ENCODE measurements at places on chromosomes 2 and 18.

GRCh38 chr2:161842736-161843433 lies 218.7 kb downstream of the SLC4A10 start:
- peak; percentile 5 for DNase-seq

- no peak for DNase-seq
Observed at GRCh38 chr2:136322428-136322827, 204.5 kb upstream of the CXCR4 start.

DNA sequence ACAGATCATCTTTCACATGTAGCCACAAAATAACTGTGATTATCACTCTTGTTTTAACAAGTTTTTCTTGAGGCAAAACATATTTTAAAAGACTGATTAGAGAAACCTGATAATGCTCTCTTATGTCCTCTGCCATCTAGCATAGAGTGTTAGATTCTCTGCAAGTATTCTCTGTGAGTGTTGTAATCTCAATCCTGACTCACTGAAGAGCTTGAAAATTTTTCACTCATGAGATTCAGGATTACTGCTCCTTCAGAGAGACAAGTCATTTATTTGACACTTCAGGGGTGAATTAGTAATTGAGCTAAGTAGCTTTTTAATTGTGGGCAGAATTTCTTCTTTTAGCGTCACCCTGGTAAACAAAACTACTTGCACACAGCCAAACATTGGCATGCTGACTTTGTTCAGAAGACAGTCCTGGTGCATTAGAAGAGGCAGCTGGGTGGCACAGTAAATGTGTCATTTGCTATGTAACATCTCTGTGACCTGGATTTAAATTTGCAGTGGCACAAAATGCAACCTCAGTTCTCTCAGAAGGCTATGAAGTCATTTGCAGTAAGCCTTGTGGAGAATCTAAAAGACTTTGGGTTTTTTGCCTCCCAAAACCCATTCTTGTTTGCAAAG lies 172.9 kb downstream of the LRP1B start:
- peak; percentile 27 for DNase-seq

DNA sequence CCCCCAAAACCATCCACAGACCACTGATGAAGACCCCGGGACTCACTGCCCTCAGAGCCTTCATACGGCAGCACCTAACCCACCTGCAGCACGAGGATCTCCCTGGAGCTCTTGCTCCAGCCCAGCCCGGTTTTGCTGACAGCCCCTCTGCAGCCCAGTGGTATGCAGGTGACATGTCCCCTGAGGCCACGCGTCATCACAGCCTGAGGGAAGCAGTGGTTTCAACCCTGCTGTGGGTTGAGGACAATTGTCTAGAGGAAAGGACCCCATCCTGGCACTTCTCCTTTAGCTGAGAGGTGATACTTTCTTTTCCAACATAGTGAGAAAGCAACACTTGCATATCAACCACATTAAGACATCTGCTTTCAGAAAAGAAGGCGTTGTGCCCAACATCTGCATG lies 134.0 kb downstream of the SEPTIN10 start:
- DNase-seq, result no peak

DNA sequence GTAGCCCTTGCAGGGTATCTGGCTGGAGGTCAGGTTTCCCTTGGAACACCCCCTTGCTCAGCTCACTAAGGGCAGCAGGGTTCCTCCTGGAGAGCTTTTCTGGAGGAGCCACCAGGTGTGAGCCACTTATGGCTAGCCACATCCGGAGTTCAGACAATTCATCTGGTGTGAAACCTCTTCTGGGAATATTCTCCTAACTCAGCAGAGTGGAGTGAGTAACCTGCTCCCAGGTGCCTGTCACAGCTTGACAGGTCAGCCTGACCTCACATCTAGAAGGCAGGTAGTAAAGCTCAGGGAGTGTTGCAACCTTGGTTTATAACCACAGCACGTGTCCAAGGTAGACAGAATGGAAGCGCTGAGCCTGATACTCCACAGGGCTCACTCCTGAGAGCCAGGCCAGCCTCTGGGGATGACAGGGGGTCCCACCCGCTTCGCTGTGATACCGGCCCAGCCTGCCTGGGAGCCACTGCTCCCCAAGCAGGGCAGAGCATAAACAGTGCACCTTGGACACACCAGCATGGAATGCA lies 62.6 kb upstream of the TGFA start:
- DNase-seq, result no peak

GRCh38 chr2:145041706-145042105 lies 521.8 kb upstream of the ZEB2 start:
- no peak for DNase-seq

- DNase-seq, result no peak
Observed at GRCh38 chr2:190811811-190812210, 68.8 kb upstream of the GLS start.

DNA sequence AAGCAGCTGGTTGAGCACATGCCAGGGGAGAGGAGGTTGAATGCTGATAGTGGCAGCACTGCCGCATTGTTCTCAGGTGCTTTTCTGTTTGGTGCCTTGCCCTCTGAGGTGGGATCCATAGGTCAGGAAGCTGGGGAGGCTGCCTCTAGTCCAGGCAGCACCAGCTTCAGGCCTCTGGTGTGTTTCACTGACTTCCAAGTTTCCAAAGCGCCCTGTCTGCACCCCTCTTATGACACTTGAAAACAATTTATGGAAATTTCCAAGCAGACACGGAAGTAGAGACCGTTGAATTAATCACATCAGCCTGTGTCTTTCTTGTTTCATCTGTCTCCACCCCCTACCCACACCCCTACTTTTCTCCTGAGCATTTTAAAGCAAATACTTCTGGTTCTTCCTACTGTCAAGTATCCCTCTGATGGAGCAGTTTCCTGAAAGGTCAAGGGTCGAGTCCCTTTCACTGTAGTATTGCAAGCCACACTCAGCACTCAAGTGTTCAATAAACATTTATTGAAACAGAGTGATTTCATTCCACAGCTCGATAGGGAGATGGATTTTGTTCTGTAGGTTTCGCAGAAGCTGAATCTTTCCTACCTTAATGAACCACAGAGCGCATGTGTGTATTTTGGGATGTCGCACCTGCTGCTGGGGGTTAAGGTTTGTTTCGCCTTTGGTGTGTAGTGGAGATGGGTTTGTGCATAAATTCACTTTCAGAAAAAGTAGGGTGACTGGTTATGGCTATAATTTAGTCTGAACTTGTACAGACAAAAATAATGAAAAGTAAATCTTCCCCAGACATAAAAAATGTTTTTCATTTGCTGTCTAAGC lies 21.4 kb downstream of the DGKD start:
- DNase-seq, result no peak

DNA sequence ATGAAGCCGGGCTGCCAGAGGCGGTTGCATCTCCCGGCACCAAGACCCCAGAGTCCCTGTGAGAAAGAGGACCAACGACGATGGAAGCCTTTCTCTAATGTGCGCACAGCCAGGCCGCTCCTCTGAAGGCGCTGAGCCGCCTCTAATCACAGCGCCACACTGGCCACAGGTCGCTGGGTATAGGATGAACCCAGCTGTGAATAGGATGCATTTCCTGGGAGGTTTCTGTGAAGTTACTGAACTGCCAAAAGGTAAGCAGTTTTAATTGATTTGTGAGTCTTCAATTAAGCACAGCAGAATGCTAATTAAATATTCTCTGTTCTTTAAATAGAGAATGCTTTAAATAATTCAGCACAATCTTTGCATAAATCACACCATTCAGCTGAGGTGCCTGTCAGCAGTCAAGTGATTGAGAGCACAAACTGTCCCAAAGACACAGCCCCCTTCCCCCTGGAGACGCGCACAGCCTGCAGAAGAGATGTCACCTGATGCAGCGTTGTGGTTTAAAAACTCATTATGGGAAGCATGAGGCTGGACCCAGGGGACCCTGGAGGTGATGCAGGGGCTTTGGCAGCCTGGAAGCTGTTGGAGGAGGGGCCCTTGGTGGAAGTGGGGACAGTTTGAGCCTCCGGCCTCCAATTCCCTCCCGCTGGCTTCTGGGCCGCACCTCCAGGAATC lies 98.1 kb downstream of the RTP5 start:
- no peak for DNase-seq

DNA sequence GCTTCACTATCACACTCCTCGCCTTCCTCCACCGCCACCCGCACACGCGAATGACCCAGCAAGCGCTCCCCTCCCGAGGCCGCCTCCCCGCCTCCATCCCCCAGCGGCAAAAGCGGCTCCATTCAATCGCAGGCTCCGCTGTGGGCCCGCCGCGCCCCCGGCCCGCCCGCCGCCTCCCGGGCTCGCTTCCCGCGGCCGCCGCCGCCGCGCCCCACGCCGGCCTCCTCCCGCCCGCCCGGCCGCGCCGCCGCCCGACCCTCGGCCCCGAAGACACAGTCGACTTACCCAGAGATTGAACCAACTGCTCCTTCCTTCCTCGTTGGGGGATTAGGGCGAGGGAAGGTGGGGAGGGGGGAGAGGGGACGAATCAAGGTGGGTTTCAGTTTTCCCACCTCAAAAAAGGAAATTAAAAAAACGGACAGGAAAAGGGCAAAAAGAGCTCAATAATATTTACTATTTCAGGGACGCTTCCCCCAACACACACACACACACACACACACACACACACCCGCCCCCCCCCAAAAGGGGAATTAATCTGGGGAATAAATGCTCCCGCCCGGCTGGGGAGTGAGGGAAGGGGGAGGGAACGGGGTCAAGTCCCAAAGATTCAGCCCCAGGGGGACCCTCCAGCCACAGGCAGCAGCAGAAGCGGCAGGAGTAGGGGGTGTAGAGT lies 743 bp downstream of the XPO1 start:
- peak; percentile 34 for DNase-seq

GRCh38 chr2:231315896-231316295 lies 79.6 kb upstream of the B3GNT7 start:
- no peak for DNase-seq

DNA sequence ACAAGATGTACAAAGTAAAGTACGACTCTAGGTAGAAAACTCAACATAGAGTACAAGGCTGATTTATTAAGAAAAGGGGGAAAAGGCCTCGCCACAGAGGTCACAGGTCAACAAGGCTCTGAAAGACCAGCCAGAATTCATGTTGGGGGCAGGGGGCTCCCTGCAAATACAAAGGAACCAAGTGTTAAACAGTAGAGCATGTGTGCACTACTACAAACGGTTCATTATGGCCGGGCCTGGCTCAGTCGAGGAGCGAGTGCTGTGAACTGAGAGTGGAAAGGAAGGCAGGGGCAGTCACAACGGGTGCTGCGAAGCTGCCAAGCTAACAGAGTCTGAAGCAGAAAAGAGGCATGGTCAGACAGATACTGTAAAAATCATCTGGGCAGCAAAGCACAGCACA lies 77.1 kb downstream of the MBOAT2 start:
- no peak for DNase-seq

GRCh38 chr2:75098856-75099255 lies 100.5 kb downstream of the TACR1 start:
- DNase-seq, result peak; percentile 42

DNA sequence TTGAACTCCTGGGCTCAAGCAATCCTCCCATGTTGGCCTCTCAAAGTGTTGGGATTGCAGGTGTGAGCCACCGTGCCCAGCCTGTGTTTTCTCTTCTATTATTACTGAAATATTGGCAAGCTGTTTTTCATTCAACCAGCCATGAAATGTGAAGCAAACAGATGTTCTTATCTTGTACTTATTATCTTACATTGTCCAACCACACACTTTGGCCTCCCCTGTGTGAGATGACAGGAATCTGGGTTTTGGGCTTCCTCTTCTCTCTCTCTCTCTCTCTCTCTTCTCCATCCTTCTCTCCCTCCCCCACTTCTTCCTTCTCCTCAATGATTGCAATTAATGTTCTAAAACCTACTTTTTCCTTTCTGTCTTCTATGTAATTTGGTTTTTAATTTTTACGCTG lies 33.1 kb downstream of the RAMP1 start:
- DNase-seq, result no peak

DNA sequence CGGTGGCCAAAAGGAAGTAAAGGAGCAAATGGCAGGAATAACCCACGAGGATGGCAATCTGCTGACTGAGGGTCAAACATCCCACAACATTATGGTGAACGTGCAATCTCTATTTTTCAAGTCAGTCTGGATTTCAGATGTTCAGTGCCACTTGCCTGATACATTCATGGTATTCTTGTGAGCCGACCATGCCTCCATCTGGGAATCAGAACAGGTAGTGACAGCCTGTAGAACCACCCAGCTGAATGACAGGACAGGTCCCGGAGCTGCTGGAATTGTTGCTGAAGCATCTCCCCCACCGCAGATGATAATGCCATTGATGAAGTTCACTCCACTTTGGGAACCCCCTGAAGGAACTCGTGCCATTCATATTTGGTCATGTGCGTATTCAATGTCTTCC lies 123.2 kb downstream of the CAPN13 start:
- DNase-seq, result no peak

GRCh38 chr18:51953521-51953920 lies 386.5 kb upstream of the DCC start:
- no peak for DNase-seq

- no peak for DNase-seq
Observed at GRCh38 chr2:229640636-229641035, 73.7 kb downstream of the DNER start.

- DNase-seq, result no peak
Observed at GRCh38 chr2:1796232-1796930, 52.1 kb upstream of the PXDN start.

- no peak for DNase-seq
Observed at GRCh38 chr2:79189465-79189864, 29.9 kb upstream of the REG3A start.

DNA sequence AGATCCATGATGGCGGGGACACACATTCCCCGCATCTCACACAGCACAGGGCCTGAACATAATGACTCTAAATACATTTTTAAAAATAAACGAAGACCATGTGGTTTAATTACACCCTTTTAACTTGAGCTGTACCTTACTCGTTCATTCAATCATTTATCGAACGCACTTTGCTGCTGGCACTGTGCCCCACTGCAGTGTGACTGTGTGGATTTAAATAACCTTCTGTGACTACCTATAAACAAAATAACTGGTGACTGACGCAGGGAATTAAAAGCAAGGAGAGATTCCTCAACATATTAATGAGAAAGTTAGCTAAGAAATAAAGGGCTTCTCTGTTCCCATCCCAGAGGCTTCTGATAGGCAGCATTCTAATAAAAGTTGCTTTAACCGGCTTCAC lies 10.9 kb upstream of the FZD7 start:
- no peak for DNase-seq

DNA sequence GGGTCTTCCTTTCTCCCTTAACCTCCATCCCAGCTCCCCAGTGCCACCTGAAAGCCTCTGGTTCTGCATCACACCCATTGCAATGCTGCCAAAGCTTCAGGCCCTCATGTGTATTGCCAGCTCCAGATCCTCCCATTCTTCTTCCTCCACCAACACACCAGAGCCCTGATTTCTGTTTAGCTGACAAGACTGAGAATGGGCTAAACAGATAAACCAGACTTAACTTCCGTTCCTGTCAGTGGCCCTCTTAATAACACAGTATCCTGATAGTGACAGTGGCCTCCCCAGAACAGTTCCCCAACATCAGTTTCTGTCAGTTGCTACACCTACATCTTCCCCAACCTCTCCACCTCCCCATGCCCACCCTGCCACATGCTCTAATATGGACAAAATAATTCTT lies 31.3 kb upstream of the C1D start:
- DNase-seq, result no peak

GRCh38 chr2:45889053-45889452 lies 237.6 kb downstream of the PRKCE start:
- DNase-seq, result peak; percentile 18

- DNase-seq, result no peak
Observed at GRCh38 chr2:236903978-236904377, 181.7 kb upstream of the COPS8 start.

Data from fibroblast of lung (primary cell).